Activated CD8-positive, alpha-beta memory T cell treated with anti-CD3 and anti-CD28 coated beads for 4 hours (primary cell): ENCODE measurements at places on chromosomes 7 and 10.

- DNase-seq: no peak
Measured at GRCh38 chr10:63208986-63209385, 75.9 kb downstream of the NRBF2 start.

GRCh38 chr7:30524545-30524944 lies 19.9 kb upstream of the GGCT start:
- no peak for DNase-seq

GRCh38 chr10:35210961-35211360 lies 84.3 kb downstream of the CREM start:
- no peak for DNase-seq

DNA sequence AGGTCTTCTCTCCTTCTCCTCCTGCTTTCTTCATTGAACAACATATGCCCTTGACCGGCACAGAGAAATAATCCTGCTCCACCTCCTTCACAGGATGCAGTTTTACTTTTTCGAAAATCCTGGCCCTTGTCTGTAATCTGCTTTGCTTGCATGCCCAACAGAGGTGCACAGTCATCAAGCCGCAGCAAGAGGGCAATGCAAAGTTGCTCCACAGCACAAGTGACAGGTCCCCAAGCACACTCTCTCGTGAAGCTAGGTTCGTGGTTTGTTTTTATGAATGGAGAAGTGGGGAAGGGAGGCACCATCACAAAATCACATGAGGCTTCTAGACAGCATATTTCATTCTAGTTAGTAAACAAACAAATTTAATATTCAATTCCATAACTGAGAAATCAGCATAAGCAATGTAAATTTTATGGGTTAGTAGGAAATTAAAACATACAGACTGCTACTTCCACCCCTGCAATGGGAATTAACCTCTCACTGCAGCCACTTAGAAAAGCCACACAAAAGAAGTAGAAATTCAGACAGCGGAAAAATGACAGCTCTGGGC lies 178.8 kb downstream of the TPK1 start:
- DNase-seq: no peak
